ENCODE measurements at places on chromosomes 13 and 19. TPM values are rescaled to one million over a fixed set of nuclear protein-coding genes. Genes with fewer than 3 reads are reported as not detected.

DNA sequence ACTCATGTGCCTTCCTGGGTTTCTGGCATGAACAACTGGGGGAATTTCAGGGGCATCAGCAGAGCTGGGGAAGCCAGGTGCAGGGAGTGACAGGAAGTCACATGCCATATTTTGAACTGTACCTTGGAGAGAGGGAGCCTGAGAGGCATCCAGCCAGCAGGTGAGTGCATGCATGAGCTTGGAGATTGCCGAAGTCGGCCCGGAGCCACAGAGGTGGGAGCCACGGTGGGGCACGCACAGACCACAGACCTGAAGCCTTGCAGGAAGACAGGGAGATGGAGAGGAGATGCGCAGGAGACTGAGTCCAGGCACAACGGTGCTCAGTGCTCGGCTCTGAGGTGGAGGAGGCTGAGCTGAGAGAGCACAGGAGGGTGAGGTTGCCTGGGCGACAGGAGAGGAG, 55.1 kb downstream of the CDADC1 start:
- DNase-seq = no peak

DNA sequence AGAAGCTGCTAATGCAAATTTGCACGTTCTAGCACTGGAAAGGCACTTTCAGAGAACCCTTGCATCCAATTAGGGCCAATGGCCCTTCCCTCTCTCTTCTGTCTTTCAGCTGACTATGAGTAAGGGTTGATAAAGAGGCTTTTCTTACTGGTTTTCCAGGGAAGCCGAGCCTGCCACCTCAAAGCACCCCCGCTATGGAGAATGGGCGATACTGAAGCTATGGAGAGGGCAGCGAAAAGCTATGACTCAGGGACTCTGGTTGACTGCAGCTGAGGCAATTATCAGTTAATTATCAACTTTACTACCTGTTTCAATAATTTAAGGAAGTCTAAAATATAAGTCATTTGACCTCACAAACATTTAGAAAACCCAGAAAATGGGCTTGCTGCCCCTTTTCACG, 115.8 kb downstream of the TRPC4 start:
- DNase-seq = no peak

DNA sequence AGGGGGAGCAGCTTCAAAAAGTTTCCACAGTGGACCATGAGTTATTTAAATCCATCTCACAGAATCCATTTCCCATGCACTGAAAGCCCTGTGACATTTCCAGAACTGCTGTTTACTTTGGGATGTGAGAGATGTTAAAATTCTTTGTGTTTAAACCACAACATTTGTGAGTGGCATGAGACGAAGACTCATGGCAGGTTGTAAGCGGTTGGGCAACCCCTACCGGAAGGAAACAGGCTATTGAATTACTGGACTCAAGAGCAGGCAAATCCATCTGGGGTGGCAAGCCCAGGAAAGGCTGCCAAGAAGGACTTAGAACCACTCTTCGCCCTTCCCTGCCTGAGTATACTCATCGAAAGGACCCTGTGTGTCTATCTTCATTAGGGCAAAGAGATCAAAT, 22.3 kb upstream of the CLDN10 start:
- DNase-seq = no peak

GRCh38 chr13:21234526-21234925, 58.1 kb downstream of the MRPL57 start:
- DNase-seq = no peak

GRCh38 chr19:32876919-32877285, 7.3 kb upstream of the SLC7A9 start:
- no peak for DNase-seq

DNA sequence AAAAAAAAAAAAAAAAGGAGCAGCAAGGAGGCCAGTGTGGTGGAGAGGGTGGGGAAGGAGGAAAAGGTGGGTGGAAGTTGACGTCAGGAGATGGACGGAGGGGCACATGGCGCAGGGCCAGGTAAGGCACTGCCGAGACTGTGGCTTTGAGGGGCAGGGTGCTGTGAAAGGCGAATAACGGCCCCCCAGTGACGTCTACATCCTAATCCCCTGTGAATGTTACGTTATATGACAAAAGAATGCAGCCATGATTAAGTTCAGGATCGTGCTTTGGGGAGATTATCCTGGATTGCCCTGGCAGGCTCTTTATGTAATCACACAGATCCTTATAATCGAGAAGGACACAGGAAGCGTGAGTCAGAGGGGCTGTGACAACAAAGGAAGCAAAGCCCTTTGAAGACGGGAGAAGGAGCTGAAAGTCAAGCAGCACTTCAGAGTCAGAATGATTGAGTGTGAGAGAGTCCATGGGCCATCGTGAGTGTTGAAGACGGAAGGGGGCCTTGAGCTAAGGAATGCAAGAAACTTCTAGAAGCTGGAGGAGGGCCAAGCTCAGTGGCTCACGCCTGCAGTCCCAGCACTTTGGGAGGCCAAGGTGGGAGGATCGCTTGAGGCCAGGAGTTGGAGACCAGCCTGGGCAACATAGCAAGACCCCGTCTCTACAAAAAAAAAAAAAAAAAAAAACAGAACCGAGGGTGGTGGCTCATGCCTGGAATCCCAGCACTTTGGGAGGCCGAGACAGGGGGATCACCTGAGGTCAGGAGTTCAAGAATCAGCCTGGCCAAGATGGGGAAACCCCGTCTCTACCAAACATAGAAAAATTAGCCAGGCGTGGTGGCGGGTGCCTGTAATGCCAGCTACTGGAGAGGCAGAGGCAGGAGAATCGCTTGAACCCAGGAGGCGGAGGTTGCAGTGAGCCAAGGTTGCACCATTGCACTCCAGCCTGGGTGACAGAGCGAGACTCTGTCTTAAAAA, 13.8 kb upstream of the CEACAM16 start:
- DNase-seq = no peak

DNA sequence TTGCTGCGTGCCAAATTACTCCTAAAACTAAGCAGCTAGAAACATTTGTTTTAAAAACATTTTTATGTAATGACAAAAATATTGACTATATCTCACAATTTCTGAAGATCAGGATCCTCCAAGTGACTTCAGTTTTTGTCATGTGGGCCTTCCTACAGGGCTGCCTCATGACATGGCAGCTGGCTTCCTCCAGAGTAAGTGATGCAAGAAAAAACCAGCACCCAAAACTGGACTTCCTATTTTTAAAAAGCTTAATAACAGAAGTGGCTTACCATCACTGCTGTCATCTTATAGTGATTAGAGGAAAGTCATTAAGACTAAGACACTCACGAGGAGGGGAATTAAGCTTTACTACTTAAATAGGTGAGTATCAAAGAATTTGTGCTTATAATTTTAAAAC, 681.7 kb downstream of the PCDH17 start:
- DNase-seq = no peak

GRCh38 chr13:38685974-38686576, 802 bp upstream of the FREM2 start:
- no peak for DNase-seq

The CBY2 gene
- total RNA-seq = not detected

The MBD3L2 gene
- not detected for total RNA-seq

The CASP14 gene
- total RNA-seq = not detected
